Stimulated activated CD4-positive, alpha-beta T cell treated with anti-CD3 and anti-CD28 coated beads, Interleukin-2, amount 100 ng/mL, for 48 hours (primary cell): ENCODE measurements at places on chromosomes 1 and 21.

- DNase-seq: no peak
Measured at GRCh38 chr1:12596007-12596821, 21.8 kb downstream of the DHRS3 start.

DNA sequence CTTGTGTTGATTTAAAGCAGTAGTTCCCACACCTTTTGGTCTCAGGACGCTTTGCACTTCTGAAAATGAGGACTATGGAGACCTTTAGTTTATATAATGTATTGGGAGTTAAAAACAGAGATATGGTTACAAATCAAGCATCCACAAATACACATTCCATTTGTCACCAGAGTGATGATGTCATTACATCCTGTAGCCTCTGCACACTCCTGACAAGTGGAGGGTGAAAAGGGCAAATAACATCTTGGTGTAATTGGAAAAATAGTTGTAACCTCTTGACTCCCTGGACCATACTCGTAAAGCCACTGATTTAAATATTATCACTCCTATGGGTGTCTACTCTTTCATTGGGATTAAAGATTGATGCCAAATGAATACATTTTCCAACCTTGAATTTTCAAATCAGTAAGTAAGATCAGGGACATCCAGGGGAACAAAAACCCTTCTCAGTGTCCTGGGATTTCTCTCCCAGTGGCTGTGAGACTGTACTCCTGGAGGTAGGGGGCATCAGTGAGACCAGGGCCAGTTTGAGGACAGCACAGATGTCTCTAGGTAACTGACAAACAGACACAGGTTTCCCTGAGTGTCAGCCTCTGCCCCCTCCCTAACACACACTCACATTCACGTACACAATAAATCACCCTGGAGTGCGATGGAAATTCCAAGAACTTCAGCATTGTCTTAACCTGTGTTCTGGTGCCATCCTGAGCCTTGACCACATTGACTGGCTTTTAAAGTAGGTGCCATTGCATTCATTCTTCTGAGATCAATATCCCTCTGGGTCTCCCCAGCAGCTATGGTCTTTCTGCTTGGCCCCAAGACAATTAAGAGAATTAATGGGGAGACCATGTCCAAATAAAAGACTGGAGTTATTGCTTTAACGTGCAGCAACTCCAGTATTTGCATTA lies 63.0 kb downstream of the NR5A2 start:
- DNase-seq: no peak

GRCh38 chr1:207904391-207904790 lies 6.5 kb downstream of the CD34 start:
- DNase-seq: no peak

DNA sequence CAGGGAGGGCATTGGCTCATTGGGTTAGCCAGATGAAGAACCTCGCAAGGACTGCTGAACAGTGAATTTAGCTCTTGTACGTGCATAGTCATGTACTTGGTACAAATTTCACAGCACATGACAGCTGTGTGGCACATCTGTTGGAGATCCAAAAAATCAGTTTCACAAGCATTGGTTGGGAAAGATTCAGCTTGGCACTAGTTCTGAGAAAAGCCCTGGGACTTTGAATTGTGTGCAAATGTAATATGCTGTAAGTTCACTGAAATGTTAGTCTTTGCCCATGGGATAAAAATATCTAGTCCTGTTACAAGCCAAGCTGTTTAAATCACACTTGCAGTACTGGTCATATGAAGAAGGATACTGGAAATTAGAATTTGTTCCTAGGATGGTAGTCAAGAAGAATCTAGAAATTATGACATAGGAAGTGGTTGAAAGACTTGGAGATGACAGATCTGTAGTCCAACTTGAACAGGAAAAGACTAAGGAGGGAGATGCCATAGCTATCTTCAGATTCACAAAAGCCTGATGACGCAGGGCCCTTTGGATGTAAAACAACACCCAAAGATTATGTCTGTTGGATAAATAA lies 19.2 kb downstream of the LAMC2 start:
- no peak for DNase-seq

- DNase-seq: no peak
Measured at GRCh38 chr1:245128381-245129101, 26.2 kb upstream of the KIF26B start.

- no peak for DNase-seq
Measured at GRCh38 chr1:214277704-214278635, 3.0 kb upstream of the SMYD2 start.

DNA sequence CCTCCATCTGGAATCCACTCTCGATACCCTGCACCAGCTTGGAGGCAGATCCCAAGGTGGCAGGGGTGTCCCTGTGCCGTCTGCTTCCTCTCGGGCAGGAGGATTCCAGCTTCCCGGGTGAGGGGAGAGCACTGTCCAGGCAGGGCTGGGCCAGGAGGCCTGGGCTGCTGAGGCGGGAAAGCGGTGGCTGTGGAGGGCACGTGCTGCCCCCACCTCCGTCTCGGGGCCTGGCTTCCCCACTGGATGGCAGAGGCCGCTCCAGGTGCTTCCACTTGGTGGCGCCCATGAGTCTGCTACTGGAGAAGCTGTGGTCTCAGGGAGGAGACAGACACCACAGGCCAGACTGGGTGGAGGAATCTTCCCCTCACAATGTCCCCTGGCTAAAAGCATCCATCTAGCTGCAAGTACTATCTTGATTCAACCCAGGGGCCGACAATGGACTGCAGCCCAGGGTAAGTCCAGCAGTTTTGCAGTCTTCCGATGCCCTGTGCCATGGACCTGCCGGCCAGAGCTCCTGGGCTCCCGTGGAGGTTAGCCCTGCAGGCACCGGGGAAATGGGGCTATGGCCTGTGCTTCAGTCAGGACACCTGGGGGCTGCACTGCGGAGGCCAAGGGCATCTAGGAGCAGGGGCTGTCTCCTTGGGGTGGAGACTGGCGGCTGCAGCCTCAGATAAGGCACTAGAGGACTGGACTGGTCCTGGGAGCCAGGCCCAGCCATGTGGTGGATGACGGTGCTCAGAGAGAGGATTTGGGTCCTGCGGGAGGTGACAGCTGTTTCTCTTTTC lies 41.3 kb upstream of the EIF4G3 start:
- DNase-seq: peak; percentile 53

- DNase-seq: no peak
Measured at GRCh38 chr1:20410503-20410902, 75.5 kb downstream of the CAMK2N1 start.

GRCh38 chr1:244041466-244042120 lies 9.5 kb upstream of the ZBTB18 start:
- no peak for DNase-seq

DNA sequence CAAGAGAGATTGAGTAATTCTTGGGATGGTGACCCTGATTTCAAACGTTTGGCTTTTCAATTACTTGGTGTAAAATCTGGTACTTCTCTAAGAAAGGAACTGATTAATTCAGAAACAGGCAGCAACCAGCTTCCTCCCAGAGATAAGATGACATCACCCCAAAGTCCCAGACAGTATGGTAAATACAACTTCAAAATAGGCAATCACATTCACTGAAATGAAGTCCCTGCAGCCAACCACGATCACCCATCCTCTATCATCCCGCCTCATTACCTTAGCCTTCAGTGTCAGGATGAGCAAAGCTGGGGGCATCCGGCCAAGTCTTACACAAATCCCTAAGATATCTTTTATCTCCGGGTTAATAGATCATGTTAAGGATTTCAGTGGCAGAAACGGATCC lies 26.4 kb upstream of the RUNX1 start:
- DNase-seq: no peak

GRCh38 chr1:209397371-209397770 lies 186.1 kb upstream of the CAMK1G start:
- DNase-seq: no peak

DNA sequence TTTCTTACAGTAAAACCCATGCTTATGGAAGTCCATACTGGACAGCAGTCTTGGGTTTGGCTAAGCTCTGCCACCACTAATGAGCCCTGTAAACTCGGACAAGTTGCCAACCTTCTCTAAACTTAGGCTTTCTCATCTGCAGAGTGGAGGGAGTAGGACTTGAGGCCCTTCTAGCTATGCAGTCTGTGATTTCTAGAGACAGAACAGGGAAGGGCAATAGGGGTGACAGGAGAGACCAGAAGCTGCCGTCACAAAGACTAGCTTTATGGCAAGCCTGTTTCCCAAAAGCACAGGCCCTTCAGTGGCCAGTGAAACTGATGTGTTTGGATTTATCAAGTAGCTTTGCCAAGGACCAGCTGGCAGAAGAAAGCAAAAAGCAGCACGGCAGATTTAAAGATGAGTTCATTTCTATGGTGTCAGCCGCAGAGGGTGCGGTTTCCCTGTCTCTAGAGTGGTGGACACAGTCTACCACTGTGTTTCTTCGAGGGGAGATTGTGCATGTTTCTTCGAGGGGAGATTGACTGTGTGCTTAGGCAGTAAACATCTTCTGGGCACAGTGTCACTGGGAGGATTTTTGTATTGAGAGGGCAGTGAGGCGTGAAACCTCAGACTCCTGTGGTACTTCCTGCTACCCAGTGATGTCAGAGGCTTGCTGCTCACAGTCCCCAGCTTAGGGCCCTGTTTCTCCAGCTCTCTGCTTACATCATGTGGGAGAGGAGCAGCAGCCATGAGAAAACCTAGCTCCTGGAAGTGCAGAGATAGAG lies 119.0 kb downstream of the ROR1 start:
- no peak for DNase-seq

DNA sequence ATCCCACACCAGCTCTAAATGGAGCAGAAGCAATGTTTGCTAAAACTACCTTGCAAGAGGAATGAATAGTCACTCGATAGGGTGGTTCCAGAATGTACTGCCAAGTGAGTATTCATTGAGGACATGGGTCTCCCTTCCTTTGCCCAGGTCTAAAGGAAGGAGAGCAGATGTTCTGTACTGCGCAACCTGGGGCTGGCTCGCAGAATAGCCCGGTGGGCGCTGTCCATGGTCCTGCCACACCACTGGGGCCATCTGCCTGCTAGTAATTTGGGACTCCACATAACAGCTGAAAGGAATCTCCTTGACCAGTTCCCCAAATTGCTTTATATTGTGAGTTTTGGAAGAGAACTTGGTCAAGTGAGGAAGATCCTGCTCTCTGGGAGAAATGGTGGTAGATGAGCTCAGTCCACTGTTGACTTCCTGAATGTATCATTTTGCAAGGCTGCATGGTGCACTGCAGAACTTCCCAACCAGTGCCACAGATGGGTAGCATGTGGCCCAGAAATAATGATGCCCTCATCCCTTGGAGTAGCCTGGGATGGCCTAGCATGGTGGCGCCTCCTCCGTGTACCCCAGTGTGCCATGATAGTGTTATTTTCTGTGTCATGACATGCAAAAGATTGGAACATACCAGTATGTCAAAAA lies 5.7 kb downstream of the SLC6A17 start:
- peak; percentile 36 for DNase-seq

GRCh38 chr1:226292874-226293552 lies 16.0 kb downstream of the LIN9 start:
- DNase-seq: no peak

DNA sequence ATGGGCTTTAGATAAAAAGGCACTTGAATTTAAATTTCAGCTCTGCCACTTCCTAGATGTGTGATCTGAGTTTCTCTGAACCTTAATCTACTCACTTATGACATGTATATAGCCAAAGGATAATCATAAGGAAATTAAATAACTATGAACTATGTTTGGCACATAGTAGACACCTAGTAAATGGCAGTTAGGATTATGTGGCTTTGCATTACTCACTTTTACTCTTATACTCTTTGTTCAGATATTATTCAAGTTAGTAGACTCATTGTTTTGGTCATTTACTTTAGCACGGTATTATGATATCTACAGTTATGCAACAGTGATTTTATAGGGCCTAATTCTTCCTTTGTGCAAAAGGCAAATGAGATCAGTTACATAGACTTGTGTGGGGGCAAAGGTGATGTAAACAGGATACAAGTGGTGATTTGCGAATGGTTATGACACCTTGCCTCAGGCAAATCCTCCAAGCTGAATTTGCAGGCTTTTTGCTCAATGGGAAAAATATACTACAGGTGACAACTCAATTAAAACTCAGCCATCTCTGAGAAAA lies 297.2 kb upstream of the PBX1 start:
- no peak for DNase-seq

DNA sequence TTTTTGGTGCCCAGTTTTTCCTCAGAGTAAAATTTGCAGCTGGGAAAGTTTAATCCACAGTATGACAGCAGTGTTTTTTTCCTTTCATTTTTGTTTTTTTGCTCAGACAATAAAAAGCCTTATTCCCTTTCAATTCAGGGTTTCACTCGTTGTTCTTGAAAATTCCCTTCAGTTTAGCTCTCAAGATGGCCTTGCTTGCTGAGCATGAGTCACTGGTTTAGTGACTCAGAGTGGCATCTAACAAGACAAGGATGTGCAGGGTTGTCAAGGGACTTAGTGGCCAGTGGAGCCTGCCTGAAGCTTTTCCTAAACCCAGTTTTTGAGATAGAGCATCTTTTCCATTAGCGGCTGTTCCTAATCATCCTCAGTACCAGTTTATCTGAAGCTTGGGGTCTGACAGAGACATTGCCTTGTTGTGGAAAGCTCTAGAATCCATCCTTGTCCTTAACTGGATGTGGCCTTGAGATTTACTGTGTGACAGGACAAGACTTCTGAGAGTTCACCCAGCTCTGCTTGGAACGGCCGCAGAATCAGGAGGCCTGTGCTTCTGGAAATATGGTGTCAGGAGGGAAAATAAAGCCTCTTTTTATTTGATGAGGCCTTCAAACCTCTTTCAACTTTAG lies 48.4 kb upstream of the DNAJC6 start:
- no peak for DNase-seq

GRCh38 chr1:152110860-152111514 lies 4.3 kb downstream of the TCHH start:
- DNase-seq: no peak

- no peak for DNase-seq
Measured at GRCh38 chr1:162094271-162094670, 24.8 kb downstream of the NOS1AP start.

GRCh38 chr21:25997788-25998611 lies 172.6 kb downstream of the APP start:
- DNase-seq: no peak
